ENCODE measurements at places on chromosomes 7 and 10. TPM values are rescaled to one million over a fixed set of nuclear protein-coding genes. Genes with fewer than 3 reads are reported as not detected.

GRCh38 chr7:147008530-147008929, 891.9 kb downstream of the CNTNAP2 start:
- no peak for DNase-seq

- DNase-seq: no peak
Measured at GRCh38 chr7:30322271-30323005, 38.0 kb downstream of the ZNRF2 start.

Gene CRHR2
- 0.35 TPM for total RNA-seq

Gene PLCE1
- total RNA-seq: 4.2 TPM

Gene SPDYE5
- total RNA-seq: not detected

DNA sequence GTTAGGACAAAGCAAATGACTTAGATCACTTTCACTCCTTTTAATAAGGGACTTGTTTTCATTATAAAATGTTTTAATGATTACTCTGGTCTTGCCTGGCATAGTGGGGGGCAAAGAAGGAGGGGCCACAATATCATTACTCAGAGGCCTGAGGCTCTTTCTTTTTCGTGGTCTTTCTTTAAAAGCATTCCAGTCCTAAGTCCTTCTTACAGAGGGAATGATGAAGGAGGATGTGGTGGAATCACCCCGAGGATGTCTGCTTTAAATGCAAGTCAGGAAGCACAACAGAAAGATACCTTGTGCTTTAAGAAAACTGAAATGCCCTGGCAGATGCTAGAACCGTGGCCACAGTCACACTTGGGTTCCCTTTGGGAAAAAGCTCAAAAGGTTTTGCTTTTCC, 379.1 kb downstream of the INHBA start:
- DNase-seq: no peak

DNA sequence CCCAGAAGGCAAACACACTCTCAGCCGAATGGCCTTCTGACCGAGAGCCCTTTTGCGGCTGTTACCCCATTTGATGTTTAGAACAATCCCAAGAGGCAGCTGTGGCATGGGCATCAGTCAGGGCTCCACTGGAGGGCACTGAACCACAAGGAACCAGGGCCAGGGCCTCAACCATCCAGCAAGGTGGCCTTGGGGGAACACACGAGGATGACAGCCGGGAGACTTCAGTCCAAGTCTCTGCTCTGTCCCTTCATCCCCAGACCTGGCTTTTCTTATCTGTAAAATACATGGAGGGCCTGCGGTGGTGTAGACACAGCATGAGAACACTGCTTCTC, 63.6 kb upstream of the INSIG1 start:
- DNase-seq: no peak

DNA sequence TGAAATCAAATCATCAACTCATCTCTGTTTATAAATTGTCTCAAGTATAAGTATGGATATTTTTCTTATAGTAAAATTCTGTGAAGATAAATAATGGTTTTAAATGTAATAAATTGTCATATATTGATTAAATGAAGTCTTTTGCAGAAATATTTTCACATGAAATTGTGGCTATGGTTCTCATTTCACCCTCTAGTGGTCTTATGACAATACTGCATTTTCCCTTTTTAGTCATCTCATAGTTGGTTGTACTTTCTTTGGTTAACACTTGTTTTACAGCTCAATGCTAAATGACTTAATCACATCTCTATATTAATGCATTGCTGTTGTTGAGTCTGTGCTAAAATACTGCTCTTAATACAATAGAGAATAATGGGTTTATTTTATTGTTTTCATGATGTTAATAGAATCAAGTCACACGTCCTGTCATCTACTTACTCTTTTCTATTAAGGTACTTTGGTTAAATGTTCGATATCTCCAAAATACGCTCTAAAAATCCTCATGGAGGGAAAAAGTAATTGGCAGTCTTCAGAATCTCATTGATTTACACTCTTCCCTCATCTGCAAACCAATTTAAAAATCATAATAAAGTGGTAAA, 38.0 kb upstream of the CACNA2D1 start:
- DNase-seq: no peak

Gene CCDC172
- not detected for total RNA-seq

GRCh38 chr7:23020742-23021401, 6.9 kb upstream of the HYCC1 start:
- no peak for DNase-seq

Gene OR6V1
- total RNA-seq: not detected

DNA sequence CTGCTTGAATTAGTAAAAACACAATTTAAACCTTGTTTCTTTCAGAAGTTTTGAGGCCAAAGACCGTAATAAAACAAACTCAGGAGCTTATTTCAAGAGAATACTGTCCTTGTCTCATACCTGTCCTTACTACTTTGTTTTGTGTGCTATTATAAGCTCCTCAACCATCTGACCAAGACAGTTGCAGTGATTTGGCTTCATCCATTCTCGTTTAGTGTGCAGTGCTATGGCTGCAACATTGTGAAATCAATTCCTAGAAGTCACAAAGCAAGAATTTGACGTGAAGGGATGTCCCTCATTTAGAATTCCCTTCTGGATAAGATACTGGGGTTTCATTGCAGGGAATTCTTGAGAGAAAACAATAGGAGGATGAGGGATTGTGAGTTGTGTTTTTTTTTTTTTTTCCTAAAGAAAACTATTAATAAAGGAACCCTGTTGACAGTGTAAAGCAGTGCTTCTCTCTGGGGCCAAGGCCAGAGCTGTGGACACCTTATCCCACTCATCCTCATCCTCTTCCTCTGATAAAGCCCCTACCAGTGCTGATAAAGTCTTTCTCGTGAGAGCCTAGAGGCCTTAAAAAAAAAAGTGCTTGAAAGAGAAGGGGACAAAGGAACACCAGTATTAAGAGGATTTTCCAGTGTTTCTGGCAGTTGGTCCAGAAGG, at the start of gene OIT3:
OIT3 (plus strand) TSS at position 604 of the 663 bp plus-strand sequence. CDS start 60 bp downstream, outside the sequence.
- DNase-seq: no peak

DNA sequence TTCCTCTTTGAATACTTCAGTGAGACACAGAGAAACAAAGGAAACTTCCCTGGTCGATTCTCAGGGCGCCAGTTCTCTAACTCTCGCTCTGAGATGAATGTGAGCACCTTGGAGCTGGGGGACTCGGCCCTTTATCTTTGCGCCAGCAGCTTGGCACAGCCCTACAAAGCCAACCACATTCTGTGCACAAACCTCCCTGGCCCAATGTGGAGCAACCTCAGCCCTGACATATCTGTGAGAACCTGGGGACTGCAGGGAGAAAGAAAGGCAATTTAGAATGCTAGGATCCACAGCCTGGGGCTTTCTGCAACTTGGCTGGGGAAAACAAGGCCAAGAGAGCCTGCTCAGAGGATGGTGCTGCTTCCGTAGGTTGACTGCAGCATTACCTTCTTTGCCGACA, 63.5 kb upstream of the PRSS58 start:
- no peak for DNase-seq

DNA sequence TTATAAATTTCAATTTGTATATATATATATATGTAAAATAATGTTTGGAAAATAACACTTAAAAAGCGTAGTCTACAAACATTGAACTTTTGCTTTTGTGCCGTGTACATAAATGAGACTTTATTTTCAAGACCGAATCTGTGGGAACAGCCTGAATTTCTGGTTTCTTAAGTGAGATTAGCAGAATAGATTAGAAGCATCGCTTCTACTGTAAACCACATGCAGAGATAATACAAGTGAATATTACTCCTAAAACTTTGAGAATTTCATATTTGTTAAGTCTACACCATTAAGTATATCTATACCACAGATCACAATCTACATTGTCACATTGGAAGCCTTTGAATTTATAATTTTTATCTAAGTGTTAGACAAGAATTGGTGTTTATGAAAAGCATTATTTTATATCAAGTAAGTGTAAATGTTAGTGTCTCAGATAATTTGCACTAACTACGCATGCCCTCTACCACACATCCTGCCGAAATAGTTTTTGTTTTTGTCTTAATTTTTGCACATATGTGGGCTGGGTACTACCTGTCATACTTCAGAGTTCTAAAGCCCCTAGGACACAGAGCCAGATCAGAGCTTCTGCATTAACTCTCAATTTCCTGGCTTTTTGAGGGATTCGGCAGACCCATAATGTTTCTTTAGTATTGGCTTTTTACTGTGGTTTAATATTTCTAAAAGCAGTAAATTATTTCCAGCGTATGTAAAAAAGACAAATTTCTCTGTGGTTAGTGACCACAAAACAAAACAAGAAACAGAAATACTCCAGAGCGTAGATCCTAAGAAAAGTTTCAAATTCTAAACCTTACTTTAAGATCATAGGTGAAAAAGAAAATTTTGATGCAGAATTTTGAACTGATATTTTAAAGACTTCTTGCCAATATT, 20.0 kb downstream of the TWIST1 start:
- DNase-seq: no peak

GRCh38 chr7:12064586-12065127, 146.4 kb upstream of the TMEM106B start:
- DNase-seq: no peak

Data from Right ventricle myocardium inferior (tissue), 1 donor.